ENCODE measurements at places on chromosomes 11 and 22.

DNA sequence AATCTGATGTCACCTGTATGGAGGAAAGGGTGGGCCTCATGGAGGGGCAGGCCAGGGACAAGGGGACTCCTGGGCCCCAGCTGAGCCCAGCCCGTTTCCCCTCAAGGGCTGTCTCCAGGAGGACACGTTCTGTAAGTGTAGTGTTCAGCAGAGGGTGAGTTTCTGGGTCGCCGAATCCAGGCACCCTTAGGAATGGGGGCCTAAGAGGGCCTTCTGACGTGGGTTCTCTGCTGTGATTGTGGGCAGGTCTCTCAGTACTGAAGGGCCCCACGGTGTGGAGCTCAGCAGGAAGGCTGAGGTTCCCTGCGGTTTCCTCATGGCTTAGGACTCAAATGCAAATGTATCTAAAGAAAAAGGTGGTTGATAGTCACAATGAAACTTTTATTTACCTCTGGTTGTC lies 6.5 kb downstream of the PTDSS2 start:
- DNase-seq: no peak

- no peak for DNase-seq
Measured at GRCh38 chr11:112213753-112214152, 12.5 kb upstream of the PTS start.

- no peak for DNase-seq
Measured at GRCh38 chr11:20598492-20598891, 916 bp upstream of the SLC6A5 start.

GRCh38 chr11:13210424-13210823 lies 67.2 kb upstream of the BMAL1 start:
- DNase-seq: peak; percentile 69

DNA sequence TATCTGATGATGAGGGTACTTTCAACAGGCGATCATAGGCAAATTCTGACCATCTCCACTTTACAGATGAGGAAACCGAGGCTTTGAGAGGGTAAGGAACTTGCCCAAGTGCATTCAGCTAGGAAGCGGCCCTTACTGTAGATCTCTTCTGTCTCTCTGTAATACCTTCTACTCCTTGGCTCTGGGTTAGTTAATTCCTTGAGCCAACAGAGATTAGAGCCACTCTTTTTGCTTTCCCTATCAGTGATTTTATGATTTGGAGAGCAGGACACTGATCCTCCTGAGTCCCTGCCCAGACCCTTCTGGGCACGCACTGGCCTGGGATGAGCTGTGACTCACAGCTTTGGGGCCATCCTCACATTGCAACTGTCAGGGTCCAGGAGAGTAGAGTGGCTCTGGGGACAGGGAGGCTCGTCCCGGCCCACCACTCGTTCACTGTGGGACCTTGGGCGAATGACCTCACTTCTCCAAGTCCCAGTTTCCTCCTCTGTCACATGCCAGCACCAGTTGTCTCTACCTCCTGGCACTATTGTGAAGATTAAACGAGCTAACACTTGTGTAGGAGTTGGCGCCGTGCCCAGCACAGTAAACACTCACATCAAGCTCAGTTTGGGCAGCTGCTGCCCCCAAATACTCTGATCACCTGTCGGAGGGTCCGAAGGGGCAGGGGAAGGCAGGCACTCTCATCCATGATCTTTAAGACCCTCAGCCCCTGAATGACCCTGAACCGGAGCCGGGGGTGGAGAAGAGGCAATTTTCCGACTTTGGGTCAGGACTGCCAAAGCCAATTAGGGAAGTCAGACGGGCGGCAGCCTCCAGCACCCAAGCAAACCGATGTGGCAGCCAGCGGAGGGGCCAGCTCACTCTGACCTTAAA lies 235.0 kb downstream of the MIAT start:
- peak; percentile 58 for DNase-seq

GRCh38 chr11:102633385-102634026 lies 8.4 kb upstream of the MMP20 start:
- no peak for DNase-seq

DNA sequence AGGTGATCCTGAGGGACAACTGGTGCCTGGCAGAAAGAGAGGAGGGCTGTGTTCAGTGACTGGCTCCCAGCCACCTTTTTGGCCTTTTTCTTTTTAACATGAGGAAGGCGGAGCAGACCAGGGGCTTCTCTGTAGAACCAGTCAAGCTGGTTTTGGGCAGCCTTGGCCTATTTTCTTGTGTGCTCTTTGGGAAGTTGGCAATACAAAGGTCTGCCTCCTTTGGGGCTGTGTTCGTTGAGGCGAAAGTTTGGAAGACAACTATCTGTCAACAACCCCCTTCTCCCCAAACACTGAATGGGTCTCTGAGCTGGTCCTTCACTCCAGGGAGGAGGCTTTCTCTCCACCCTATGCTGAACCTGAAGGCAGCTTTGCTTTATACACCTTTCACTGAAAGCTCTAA lies 8.5 kb downstream of the MARK2 start:
- DNase-seq: peak; percentile 80

DNA sequence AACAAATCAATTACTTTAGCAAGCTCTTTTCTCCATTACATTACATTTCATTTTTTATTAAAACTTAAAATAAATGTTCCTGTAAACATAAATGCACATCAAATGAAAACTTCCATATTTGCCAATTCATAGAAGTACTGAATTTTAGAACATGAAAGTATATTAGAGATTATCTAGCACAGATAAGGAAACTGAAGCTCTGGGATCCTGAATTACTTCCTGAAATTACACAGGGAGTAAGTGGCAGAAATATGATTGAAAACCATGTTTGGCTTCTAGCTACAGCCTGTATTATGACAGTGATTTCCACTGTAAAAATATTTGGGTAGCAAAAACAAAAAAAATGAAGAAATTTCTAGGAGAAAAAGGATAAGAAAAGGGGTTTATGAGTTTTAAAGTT lies 387.3 kb downstream of the NELL1 start:
- no peak for DNase-seq

DNA sequence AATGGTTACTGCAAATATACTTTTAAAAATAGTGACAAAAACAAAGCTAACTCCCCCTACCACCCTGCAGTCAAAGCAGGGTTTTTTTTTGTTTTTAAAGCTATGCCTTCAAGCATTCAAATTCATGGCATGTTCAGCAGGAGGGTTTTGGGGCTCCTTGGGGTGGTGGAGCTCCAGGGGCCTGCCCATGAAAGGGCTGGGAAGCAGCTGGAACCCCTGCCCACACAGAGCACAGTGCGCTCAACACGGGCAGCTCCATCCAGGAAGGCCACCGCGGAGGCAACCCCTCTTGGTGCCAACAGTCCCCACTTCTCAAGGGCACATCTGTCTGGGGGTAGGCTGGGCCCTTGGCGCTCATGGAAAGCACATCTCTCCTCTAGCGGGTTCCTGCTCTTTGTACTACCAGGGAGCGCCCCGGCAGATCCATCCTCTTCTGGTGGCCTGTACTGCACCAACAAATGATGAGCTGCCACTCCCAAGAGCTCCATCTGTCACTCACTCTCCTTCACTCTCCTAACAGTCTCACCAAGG lies 16.6 kb upstream of the PHLDA2 start:
- no peak for DNase-seq

- DNase-seq: no peak
Measured at GRCh38 chr22:28139516-28139915, 220.5 kb upstream of the PITPNB start.

DNA sequence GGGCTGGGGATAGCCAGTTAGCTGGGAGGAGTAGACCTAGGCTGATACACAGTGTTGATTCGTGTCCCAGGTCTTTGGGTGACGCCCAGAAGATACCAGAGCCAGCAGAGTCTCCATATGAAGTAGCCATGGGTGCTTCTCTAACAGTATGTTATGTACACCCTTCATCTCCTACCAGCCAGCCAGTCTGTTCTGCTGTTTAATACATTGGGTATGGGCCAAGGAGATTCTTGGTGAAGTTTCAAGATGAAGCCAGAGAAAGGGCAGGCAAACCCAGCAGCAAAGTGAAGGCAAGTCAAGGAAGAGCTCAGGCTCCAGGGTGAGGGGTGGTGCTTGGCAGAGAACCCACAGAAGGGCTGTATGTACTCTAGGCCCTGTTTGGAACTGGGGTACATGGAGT lies 56.4 kb downstream of the PPFIBP2 start:
- no peak for DNase-seq

DNA sequence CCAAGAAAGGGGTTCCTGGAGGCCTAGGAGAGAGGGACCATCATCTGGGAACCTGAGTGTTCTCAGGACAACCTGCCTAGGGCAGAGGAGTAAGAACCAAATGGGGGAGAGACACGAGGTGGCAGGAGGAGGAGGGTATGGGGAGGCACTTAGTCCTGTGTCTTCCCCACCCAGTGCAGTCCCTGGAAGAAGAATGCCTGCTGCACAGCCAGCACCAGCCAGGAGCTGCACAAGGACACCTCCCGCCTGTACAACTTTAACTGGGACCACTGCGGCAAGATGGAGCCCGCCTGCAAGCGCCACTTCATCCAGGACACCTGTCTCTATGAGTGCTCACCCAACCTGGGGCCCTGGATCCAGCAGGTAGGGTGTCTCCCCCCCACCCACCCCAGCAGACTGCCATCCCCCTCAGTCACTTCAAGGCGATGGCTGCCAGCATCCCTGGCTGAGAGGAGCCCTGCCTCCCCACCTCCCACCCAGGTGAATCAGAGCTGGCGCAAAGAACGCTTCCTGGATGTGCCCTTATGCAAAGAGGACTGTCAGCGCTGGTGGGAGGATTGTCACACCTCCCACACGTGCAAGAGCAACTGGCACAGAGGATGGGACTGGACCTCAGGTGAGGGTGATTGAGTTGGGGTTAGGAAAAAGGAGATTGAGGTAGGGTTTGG lies 3.7 kb upstream of the INPPL1 start:
- DNase-seq: no peak

GRCh38 chr11:6646576-6646917 lies 9.1 kb downstream of the DCHS1 start:
- no peak for DNase-seq

DNA sequence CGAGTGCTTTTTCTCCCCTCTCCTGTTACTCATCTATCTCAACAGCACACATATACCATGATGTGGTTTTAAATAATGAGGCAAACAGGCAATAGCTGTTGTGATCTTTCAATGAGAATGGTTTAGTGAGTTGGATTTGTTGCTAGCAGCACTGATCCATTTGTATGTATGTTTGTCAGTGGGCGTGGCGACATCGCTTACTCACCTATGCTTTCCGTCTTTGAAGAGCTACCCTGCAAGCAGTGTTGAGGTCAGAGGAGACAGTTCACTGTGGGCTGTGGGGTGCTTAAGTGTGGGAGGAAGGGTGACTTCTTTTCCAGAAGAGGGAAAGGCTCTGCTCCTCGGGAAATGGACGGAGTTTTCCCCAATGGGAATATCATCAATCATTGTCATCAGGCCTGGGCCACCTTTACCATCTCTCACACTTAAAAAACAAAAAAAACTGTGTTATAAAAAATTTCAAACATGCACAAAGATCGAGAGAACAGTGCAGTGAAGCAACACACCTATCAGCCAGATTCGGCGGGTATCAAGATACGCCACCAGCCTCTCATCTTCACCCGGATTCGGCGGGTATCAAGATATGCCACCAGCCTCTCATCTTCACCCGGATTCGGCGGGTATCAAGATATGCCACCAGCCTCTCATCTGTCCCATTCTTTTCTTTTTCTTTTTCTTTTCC lies 83.8 kb downstream of the TBC1D22A start:
- DNase-seq: no peak

- no peak for DNase-seq
Measured at GRCh38 chr11:10005955-10006525, 288.0 kb downstream of the SBF2 start.

GRCh38 chr22:50317178-50317577 lies 9.6 kb downstream of the DENND6B start:
- DNase-seq: no peak

DNA sequence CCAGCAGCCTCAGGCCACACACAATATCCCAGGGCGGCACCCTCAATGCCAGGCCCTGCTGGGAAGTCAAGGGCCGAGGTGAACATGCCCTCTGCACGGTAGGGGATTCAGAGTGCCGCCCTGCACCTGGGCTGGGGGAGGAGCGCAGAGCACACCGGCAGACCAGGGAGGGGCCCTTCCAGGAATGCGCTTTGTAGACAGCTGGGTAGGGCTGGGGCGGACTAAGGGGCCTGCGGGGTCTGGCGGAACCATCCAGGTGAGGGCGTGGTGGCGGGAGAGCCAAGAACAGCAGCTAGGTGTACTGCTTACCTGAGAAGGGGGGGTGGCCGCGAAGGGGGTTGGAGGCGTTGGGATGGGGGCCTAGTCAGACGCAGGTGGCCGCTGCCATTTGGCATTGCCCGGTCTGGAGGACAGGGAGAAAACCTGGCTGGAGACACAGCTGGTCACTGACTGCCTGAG lies 26.0 kb downstream of the DUSP8 start:
- no peak for DNase-seq

DNA sequence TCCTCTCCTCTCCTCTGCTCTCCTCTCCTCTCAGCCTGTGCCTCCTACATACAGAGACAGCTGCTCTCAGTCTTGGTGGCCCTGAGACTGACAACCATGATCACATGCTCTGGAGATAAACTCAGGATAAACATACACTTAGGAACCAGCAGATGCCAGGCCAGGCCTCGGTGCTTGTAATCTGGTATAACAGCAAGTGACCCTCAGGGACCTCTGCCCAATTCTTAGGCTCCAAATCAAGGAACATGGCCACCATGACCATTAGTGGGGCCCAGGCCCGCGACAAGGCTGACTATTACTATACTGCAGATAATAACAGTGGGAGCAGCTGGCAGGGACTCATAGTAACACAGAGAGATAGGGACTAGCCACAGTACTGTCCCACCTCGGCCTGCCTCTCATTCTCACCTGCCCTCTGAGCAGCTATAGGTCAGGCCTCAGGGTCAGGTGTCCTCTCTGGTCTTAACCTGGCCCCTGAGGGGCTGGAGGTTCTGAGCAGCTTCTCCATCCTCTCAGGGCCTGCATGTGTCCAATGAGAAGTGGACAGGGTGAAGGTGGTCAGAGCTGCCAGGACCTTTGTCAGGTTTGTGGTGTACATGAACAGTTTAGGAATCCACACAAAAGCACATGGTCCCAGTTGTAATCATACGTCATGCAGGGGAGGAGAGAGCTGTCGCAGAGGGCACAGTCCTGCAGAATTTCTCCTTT lies 106.1 kb downstream of the GGTLC2 start:
- DNase-seq: no peak

DNA sequence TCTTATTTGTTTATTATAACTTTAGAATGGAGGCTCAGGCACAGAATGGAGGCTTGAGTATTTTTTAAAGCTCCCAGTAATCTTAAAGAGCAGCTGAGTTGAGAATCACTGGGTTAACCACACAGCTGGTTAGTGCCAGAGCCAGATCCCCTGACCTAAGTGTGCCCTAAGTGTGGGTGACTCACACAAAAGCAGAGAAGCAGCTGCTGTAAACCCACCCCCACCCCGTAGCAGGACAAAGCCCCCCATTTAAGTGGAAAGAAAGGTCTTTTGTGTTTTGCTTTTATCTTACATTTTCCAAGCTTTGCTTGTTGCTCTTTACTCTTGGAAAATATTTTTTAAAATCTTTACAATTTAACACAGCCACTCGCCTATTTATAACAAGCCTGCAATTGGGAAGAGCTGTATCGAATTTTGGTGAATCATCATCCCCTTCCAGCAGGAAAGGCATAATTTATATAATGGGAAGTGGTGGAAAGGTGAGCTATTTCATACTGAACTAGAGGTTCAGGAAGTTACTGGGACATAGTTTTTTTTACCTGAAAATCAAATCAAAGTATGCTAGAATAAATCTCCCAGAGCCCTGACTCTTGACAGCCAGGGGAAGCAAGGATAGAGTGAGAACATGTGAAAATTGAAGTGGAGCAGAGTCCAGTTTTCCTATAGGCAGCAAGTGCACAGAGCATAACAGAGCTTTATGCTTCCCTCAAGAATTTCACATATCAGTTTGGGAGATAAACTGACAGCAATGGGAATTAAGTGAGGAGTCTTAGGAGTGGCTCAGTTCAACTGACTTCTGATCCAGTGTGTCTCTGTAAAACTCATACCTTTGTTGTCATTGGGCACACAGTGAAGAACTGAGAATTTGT lies 405.7 kb downstream of the AASDHPPT start:
- DNase-seq: no peak
